ENCODE measurements at places on chromosomes 2 and 18. TPM values are rescaled to one million over a fixed set of nuclear protein-coding genes. Genes with fewer than 3 reads are reported as not detected.

POTEI gene
- not detected for total RNA-seq

- no peak for DNase-seq
Measured at GRCh38 chr2:167336213-167336612, 447.9 kb downstream of the XIRP2 start.

GRCh38 chr2:62573137-62573731 lies 67.2 kb upstream of the TMEM17 start:
- no peak for DNase-seq

- no peak for DNase-seq
Measured at GRCh38 chr2:159186462-159186861, 100.0 kb downstream of the WDSUB1 start.

- no peak for DNase-seq
Measured at GRCh38 chr2:160463245-160463644, 30.4 kb downstream of the RBMS1 start.
